Activated naive CD4-positive, alpha-beta T cell treated with anti-CD3 and anti-CD28 coated beads for 36 hours (primary cell): ENCODE measurements at places on chromosomes 6 and 20.

DNA sequence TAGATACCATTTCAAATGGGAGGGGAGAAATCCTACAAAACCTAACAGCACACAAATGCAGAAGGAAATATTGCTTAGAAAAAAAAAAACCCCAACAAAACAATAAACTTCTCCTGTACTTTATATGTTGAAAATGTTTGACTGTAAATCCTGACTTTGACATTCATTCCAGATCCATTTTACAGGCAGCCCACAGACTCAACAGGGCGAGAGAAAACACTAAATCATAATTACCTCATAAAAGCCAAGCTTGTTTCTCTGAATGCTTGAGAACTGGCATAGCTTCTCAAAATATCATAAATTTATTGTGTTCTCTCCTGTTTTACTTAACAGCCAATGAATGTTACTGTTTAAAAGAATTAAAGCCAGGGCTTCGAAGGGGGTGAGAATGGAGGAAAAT, 273.2 kb downstream of the CD83 start:
- no peak for DNase-seq

DNA sequence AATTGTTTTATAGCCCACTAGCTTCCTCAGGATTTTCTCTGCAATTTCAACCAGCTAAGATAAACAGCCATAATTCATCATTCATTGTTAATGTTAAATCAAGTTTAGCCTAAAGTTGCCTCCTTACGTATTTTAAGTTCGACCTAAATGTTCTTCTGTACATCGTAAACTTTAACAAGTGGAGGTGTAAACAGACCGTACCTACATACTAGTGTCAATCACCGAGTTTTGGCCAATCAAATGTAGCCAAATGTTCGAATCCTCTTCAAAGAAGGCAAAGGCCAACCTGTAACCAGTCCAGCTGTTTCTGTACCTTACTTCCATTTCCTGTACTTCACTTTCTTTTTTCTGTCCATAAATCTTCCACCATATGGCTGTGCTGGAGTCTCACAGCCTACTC, 13.5 kb downstream of the MBOAT1 start:
- DNase-seq = no peak

DNA sequence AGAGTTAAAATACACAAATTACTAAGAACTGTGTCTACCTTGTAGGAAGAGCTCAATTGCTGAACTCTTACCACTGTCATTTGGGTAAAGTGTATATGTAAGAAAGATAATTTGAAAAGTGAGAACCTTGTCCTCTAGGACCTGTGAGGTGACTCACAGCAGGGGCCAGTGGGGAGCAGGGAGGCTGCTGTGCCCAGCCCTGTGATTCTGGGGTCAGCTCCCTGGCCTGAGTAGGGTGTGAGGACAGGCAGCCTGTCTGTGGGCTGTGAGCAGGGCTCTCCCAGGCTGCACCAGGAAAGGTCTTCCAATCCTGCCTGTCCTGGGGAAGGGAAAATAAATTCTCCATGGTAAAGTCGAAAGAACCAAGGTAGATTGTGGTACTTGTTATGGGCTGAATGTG, 27.3 kb upstream of the SIRPG start:
- no peak for DNase-seq

- DNase-seq = no peak
Observed at GRCh38 chr20:5834436-5835005, 84.3 kb downstream of the SHLD1 start.

GRCh38 chr20:50359607-50360217, 150.5 kb upstream of the PTPN1 start:
- no peak for DNase-seq

DNA sequence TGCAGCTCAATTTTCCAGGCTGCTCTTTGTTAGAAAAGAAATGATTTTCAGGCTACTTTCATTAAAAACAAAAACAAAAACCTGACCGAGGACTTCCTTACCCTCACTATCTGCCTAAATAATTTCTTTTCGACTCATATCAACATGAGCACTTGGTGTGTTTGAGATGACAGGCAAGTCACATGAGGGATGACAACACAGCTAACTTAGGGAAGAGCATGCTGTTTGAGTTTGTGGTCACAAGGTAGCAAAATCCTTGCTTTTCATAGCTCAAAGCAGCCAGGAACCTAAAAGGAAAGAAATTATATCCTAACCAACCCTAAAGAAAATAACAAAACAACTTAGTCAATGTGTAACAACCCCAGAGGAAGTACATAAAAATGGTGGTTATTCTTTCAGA, 459.5 kb downstream of the KIF16B start:
- DNase-seq = no peak

GRCh38 chr6:111750753-111751673, 122.2 kb downstream of the FYN start:
- peak; percentile 76 for DNase-seq

- DNase-seq = no peak
Observed at GRCh38 chr6:88380083-88380482, 213.9 kb upstream of the CNR1 start.
